ENCODE measurements at places on chromosomes 5 and 9.

DNA sequence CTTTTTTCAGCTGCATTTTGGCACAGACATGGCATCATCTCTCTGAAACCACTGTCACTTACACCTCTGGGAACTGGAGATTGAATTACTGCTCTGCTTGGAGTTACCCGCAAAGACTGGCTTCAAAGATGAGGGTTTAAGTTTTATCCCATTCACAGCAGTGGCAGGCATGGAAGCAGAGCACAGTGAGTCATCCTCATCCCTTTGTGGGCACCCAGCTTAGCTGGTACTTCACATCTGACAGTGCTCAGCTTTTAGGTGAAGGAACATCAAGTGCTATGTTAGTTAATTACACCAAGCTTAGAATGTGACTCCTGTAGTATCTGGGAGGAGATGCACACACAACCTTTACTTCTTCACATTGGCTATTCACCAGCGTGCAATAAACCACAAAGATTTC is 24.8 kb upstream of the ALDH1A1 start:
- no peak for DNase-seq

DNA sequence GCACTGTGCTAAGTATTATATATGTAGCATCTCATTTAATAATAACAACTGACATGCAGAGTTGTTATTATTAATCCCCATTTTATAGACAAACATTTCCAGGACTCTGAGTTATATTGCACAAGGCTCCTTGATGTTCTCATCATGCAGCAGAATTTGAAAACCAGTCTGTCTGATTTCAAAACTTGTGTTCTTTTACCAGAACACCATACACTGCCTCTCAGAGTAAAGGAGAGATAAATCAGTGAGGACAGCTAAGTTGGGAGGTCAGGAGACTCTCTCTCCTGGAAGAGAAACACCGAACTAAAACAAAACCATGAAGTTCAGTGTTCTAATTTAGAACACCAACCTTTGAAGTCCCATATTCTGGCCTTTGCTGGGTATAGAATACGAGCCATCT is 92.7 kb upstream of the TNC start:
- no peak for DNase-seq

DNA sequence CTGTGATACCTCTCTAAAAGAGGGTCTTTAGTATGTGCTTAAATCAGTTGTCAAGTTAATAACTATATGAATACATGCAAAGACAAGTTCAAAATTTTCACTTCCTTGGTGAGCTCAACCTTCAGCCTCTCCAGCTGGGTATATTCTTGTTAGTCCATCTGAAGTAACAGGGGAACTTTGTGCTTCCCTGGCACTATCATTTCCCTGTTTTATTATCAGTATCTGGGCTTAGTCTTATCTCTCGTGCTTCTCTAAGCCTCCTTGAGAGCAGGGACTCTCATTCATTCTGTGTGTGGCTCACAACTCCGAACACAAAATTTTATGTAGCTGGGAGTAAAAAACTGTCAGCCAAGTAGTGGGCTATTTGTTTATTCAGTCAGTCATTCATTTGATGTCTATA is 175.9 kb upstream of the MAP3K1 start:
- DNase-seq, result no peak

GRCh38 chr9:87607859-87608258 is 110.2 kb downstream of the DAPK1 start:
- no peak for DNase-seq

- DNase-seq, result no peak
These were observed 40.2 kb upstream of the TRIM32 start for GRCh38 chr9:116646661-116647514.

DNA sequence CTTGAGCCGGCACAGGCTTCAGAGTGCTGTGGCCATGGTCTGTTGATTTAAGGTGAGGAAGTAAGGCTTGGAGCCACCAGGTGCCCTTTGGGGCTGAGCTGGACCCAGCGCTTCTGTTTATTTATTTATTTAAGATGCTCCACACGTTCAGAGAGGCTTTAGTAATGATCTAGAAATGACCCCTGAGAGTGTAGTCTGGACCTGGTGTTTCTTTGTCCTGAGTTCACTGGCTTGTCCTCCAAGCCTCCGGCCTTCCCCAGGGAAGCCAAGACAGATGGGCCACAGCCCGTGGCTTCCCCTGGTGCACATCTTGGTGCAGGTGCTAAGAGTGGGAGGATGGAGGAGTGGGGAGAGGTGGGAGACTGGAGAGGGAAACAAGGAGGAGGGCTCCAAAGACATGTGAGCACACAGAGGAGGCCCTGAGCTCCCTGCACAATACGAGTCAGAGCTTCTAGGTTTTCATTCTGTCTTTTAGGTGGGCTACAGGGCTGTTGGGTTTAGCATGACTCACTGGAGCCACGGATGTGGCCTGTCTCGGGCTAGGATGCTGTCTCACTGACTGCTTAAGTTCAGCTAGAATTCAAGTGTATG is 56.9 kb downstream of the AHRR start:
- DNase-seq, result no peak

GRCh38 chr5:124641154-124641792 is 105.2 kb downstream of the ZNF608 start:
- no peak for DNase-seq

DNA sequence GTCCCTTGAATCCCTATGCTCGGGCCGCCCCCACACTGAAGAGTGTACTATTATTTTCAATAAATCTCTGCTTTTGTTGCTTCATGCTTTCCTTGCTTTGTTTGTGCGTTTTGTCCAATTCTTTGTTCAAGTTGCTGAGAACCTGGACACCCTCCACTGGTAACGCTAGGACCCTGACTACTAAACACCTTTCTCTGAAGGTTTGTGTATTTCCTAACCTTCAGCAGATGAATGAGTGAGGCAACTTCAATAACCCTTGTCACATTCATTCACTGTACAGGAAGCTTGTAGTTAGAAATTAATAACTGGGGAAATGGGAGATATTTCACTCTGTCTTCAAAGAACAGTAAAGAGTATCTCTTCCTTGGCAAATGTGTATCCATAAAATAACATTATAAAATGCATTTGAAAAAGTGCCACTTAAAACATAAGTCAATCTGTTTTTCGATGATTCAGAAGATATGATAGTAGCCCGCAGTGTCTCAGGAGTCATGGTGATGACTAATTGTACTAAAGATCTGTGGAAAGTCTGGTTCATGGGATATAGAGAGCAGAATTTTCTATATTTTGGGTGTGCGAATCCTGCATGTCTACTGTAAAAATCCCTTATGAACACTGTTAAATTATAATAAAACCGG is 43.2 kb upstream of the ANKH start:
- DNase-seq, result no peak

GRCh38 chr5:4001758-4002533 is 406.3 kb downstream of the IRX1 start:
- no peak for DNase-seq

DNA sequence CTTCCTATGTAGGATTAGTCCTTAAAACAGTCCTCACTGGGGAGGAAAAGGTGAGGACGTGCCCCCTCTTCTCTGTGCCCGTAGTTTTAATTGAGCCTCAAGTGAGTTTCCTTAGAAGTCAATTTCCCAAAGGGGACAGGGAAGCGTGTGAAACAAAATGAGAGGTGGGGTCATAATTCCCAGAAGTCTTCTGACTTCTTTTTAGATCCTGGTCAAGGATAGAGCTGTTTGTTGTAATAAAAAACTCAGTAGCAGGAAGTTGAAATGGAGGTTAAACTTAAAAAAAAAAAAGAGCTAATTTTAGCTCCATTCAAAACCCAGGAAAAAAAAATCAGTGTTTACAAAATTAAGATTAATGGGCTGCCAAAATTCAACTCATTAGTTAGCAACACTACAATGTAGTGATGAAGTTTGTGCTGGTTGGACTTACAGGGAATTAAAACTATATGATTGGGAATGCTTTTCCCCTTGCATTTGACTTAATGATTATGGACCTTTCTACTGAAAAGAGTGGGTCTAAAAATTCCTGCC is 158.3 kb upstream of the MEF2C start:
- DNase-seq, result no peak

DNA sequence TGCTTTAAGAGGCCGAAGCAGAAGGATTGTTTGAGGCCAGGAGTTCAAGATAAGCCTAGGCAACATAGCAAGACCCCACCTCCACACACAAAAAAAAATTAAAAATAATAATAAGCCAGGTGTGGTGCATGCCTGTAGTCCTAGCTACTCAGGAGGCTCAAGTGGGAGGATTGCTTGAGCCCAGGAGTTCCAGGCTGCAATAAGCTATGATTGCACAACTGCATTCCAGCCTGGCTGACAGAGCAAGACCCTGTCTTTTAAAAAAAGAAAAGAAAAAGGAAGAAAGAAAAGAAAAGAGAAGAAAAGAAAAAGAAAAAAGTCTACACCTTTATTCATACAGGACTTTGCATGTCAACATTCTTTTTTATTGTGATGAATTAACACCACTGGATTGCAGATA is 2125.8 kb downstream of the MAT2B start:
- no peak for DNase-seq

- peak; percentile 28 for DNase-seq
These were observed at the start of gene TMEM215 for GRCh38 chr9:32783168-32783891. Gene TMEM215 (plus strand): TSS chr9:32783540. CDS start chr9:32784184, 644 bp downstream.

DNA sequence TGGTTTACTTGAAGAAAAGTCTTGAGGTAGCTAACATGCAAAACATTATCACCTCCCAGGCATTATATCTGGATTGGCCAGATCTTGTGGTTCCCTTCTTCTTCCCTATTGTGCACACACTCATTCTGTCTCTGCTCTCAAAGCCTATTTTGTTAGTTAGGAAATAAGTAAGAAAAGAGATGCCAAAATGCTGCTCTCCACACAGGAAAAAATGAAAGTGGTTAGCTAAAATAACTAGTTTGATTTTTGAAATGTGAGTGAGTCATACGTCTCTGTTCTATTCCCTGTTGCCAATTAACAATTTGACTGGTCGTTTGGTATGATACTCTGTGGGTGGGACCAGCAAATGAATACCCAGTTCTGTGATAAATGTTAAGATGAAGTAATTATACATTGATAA is 28.1 kb downstream of the LMNB1 start:
- DNase-seq, result no peak

GRCh38 chr9:124350494-124351263 is 64.6 kb downstream of the PSMB7 start:
- DNase-seq, result no peak

DNA sequence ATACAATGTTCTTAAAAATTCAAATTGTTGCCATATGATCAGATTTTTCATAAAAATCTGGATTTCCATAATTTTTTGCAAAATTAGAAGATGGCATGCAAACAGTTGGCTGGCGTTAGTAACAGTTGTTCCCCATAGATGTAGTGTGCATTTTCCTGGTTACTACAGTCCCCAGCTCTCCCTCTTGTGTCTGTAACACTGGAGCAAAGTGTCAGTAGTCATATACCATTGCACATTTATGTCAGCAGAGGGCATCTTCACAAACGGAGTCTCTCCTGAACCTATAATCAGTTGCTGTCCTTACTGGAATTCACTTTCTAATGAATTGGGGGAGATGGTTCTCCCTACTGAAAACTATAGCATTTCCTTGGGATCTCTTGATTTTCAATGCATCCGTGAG is 44.7 kb upstream of the DMAC1 start:
- peak; percentile 22 for DNase-seq

DNA sequence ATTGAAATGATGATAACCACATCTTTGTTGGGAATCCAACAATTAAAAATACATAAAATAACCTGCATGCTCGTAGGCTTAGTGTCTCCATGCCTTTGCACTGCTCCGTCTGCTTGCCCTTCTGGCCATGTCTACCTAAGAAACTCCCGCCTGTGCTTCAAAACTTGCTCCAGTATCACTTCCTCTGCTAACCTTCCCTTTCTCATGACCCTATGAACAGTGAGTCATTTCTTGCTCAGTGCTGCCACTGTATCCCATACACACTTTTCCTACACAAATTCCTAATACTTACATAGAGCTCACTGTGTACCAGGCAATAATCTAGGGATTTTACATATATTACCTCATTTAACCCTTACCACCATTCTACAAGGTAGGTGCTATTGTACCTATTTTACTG is 33.5 kb downstream of the TMEM245 start:
- no peak for DNase-seq

GRCh38 chr9:33687779-33688178 is 107.6 kb upstream of the PRSS3 start:
- no peak for DNase-seq

- DNase-seq, result no peak
These were observed 491.7 kb upstream of the PIK3R1 start for GRCh38 chr5:67723873-67724272.

DNA sequence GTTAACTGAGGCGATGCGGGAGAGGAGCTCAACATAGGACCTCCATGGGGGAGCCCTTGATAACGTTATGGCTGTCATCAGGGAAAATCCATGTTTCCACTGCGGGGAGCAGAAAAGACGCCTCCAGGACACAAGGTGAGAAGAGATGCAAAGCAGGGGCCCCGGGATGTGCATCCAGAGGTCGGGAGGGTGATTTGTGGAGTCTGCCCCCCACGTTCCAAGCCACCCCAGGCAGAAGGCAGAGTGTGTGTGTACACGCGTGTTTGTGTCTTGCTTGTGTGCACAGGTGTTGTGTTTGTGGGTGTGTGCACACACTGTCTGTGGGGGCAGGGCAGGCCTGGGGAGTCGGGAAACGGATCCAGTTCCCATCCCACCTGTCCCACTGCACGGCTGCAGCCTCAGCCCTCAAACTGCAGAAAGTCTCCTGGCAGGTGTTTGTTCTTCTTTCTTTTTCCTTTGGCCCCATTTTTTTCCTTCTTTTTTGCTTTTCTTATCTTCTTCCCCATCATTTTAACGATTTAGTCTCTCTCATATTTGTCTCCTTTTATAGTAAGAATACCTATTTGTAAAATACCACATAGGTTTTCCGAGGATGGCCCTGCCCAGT is 17.4 kb upstream of the PLEKHG4B start:
- no peak for DNase-seq

GRCh38 chr5:116686438-116686837 is 111.8 kb upstream of the SEMA6A start:
- DNase-seq, result no peak

DNA sequence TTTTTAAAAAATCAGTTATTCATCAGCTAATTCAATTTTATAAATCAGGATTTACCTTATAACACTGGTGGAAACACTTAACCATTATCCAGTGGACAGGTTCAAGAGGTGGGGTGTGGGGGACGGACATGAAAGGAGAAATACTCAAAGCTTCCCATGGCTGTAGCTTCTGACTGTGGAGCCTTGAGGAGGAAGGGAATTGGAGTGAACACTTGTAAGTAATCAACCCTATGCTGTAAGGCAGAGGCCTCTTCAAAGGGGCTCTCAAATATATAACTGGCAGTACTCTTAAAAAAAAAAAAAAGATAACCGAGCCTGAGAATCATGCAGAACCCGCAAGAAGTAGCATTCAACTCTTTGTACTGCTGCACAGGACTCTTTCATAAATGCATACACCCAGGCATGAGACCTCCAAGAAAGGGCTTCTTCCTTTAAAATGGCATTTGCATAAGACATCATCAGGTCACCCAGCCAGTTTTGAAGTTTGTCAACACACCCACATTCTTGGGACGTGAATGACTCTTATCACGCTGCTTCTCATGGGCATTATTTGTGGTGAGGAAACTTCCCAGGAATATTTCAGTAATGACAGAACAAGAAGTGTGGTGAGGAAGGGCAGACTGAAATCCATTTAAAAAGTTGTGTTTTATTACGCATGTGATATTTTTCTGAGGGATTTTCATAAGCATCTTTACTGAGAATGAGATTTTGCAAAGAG is 8.1 kb downstream of the OSMR start:
- no peak for DNase-seq
